ENCODE measurements at places on chromosomes 2 and 18.

DNA sequence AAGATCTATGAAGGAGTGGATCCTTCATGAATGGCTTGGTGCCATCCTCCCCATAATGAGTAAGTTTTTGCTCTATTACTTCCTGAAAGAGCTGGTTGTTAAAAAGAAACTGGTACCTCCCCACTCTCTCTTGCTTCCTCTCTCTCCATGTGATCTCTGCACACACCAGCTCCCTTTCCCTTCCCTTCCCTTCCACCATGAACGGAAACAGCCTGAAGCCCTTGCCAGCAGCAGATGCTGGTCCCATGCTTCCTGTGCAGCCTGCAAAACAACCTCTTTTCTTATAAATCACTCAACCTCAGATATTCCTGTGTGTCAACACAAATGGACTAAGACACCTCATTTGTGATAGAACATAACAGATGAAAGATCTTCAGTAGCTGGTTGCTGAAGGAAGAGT lies 303.5 kb upstream of the ACVR2A start:
- no peak for DNase-seq

- DNase-seq, result no peak
Measured at GRCh38 chr18:55448420-55448819, 139.6 kb downstream of the TCF4 start.

DNA sequence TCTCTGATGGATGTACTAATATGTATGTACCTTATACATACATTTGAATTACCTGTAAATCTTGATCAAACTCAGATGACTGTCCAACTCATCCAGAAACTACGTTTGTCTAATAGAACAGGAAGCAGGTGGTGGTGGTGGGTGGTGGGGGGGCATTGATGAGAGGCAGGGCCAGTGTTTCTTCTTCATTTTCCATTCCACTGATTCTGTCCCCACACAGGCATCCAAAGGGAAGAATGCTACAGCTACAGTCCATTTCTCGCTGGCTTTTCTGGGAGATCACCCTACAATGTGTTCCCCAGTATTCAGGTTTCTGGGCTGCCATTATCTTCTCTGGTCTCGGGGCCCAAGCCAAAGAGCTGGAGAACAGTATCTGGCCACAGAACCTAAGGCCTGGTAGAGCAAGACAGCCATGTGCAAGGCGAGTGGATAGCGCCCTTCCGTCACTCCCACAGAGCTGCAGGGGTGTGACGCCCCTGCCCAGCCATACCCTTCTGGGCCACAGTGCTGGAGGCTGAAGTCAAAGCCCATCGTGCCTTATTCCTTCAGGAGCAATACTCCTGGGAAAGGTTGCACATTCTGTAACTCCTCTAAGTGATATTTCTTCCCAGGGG lies 54.5 kb downstream of the BCL11A start:
- DNase-seq, result no peak

GRCh38 chr2:10036095-10036884 lies 7.1 kb upstream of the KLF11 start:
- peak; percentile 74 for DNase-seq

DNA sequence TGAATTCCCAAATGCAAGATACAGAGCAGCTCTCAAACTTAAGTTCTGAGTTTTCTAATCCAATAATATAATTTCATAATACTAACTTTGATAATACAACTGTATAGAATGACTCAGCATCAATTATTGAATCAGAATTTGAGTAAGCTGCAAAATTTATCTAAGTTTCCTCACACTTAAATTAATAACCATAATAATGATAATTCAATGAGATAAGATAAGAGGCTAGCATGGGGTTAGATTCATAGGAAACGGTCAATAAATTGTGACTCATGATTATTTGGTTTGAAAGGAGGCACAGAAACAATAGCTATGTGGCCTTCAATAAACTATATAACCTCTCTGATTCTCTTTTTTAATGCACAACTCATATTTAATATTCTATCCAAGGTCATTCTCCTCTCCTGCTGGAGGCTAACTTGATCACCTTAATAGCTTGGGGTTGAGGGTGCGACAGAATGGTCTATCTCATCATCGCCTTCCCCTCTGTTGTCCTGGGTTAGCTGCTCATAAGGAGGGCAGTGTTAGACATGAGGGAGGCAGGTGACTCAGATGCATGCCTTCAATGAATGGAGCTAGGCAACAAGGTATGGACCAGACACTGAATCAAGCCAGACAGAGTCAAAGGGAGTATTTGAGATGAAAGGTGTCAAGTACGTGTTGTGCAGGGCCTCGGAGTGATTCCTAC lies 36.2 kb upstream of the BMP10 start:
- no peak for DNase-seq

GRCh38 chr18:54150226-54150625 lies 74.2 kb downstream of the MBD2 start:
- DNase-seq, result no peak

- DNase-seq, result peak; percentile 81
Measured at GRCh38 chr2:160317181-160318099, 117.4 kb upstream of the ITGB6 start.

- no peak for DNase-seq
Measured at GRCh38 chr2:2291500-2292260, 39.4 kb downstream of the MYT1L start.

DNA sequence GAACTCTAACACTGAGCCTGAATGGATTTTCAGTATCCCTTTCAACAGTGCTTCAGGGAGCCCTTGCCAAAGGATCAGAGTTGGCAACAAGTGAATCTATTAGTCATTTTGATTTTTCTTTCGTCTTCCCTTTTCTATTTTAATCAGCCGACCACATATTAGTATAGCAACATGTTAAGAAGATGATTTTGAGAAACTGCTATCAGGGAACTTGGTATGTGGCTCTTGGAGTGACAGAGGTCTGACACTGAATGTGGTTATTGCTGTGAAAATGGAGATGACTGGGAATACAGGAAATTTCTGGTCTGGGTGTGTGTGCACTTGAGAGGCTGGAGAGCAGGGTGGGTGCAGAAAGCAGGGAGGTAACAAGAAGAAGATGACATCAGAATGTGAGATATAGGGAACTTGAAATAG lies 28.7 kb upstream of the IL1RL1 start:
- DNase-seq, result no peak

GRCh38 chr2:224884188-224884587 lies 158.1 kb downstream of the DOCK10 start:
- DNase-seq, result peak; percentile 69

- DNase-seq, result peak; percentile 57
Measured at GRCh38 chr2:237818066-237818473, 19.5 kb downstream of the RBM44 start.

GRCh38 chr18:36729197-36729596 lies 99.6 kb downstream of the TPGS2 start:
- no peak for DNase-seq

DNA sequence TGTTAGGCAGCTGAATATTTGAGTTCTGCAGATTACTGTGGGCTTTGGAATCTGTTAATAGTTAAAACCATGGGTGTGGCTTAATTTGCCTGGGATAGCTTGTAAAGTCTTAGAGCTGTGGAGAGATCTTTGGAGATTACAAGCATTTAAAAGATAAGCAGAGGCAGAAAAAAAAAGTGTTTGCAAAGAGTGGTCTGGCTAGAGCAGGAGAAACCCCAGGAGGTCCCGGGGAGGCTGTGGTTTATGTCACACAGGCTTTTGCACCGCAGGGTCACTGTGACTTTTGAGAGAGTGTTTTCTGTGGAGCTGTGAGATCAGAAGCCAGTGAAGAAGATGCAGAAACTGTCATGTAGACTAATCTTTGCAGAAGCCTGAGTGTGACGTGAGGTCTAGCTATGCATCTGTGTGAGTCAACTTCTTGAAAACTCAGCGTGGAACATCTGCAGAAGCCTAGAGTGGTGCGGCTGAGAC lies 49.0 kb downstream of the SETBP1 start:
- peak; percentile 33 for DNase-seq

DNA sequence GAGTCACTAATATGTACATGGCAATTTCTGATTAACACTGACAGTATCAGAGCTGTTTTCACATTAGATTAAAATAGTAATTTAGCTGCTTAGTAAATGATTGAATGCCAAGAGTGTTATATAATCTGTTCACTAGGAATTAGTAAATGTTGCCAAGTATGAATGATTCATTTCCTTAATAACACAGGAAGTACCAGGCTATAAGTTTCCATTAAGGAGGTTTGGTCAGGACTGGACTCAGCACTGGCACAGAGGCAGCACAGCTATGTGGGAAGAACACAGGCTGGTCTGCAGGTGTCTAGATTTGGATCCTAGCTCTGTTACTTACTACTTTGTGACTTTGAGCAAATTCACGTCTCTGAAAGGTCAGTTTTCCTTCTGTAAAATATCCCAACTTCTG lies 97.2 kb downstream of the TDRD15 start:
- DNase-seq, result peak; percentile 7

DNA sequence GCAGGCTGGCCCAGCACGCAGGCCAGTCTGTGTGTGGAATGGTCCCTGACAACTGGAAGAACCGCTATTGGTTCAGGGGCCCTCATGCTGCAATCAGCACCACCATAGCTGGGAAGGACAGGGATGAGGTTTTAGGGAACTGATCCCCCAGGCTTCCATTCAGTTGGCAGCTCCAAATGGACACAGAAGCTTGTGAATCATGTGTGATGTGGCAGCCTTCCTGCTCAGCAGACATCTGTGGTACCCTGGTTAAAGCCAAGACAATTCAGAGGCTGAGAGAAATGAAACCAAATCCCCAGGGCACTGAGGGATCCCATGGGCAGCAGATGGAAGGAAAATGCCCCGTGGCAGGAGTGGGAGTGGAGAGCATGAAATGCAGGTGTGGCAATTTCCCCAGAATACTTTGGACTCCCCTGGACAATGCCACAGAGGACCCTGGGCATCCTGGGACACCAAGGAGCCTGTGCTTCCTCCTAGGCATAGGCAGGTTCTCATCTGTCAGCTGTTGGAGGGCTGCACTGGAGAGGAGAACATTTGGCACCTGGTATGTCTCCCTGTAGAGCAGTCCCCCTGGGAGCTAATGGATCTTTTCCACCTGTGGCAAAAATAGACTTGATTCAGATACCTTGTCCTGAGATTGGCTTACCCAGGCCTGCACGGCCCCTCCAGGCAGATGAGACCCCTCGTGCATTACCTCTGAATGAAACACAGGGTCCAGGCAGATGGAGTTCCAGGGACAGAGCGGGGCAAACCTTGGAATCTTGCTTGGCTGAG lies 162.2 kb upstream of the BCL2L11 start:
- no peak for DNase-seq

- DNase-seq, result no peak
Measured at GRCh38 chr2:17626986-17627385, 86.5 kb downstream of the VSNL1 start.

DNA sequence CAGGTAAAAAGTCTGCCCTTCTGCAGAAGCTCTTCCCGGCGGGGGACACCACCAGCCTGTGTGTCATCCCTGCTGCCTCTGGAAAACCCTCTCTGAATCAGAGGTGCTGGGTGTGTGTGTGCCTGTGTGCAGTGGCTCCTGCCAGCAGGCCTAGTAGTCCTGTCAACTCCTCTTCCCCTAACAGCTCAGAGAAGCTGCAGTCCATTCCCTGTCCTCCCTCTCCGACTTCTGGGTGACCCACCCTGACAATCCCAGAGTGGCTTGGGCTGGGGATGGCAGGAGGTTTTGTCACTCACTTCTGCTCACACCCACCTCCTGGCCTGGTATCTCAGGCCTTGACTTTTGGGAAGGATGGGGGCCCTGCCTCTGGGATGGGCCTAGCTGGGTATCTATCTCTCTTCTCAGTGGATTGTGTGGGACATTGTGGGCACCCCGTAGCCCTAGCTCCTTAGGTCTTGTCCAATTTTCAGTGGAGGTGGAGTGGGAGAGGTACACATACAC lies 2.3 kb downstream of the WNT10A start:
- DNase-seq, result no peak

- no peak for DNase-seq
Measured at GRCh38 chr2:157172239-157172638, 85.3 kb upstream of the GALNT5 start.

DNA sequence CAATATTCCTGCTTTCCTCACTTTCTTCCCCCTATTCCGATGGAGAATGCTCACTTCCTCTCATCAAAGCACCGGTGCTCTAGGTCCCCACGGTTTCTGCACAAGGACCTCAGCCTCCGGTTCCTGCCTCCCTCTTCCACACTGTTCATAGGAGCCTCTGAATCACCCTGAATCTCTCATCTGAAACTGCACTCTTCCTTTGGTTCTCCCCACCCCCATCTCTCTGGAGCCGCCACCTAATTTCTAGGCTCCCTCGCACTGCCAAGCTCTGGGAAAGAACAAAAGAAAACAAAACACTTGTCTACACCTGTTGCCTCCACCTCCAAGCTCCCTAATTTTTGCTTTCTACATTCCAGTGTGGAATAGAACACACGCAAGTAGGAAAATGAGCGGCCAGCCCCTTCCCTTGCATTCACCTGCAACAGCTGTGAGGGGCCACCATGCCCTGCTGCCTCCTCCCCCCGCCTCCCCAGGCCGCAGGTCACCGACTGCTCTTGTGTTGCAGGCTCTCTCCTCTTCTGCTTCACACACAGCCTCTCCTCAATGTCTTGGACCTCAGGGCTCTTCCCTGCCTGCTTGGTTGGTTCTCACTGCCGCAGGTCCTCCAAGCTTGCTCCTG lies 9.6 kb downstream of the FBXO15 start:
- DNase-seq, result no peak

DNA sequence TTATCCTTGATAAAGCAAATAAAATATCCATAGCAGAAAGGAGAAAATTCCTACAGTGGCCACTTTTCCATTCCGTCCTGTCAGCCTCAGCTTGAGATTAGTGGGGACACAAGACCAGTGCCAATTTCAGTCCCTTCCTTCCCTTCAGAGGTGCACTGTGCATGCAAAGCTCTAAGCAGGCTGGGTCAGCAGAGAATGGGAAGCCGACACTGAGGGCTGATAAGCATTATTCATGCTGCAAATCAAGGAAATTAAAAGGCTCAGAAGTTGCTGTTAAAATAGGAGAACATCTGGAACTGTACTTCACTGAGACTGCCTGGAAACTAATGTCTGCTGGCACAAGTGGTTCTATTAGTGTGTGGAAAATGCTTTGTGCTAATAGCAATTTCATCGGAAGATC lies 534.3 kb downstream of the ADCYAP1 start:
- no peak for DNase-seq

DNA sequence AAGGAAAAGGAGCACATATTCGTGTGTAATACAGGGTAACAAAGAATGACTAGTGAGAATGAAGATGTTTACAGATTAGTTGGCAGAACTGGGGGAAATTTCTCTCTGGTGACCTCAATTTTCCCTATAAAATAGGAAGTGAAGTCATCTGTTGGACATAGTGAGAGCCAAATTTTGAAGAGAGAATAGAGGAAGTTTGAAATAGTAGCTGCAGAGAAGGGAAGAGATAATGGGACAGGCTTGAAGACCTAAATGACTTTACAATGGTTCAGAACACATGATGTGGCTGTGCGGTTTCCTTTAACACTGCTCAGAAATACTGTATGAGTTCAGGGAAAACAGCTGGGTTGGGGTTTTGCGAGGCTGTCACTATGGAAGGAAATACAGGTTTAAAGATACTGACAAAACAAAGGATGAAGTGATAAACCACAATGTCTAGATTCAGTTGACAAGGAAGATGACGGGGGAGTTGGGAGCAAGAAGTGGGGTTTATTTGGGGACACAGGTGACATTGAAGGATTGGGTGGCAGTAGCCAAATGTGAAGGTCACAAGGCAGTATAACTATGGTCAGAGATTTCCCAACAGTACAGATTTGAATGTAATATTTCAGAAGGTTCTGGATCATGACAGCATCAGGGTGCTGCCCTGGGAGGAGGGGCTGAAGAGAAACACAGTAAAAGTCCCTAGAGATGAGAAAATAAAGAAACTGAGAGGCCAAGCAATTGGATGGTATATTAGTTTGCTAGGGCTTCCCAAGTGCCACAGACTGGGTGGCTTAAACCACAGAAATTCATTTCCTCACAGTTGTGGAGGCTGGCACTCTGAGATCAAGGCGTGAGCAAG lies 82.6 kb upstream of the TANK start:
- peak; percentile 95 for DNase-seq

- DNase-seq, result peak; percentile 11
Measured at GRCh38 chr2:10382354-10383061, 65.6 kb downstream of the ODC1 start.

Data from fibroblast of pulmonary artery (primary cell).